GM23338 (cell line): ENCODE measurements at places on chromosomes 3 and 15. TPM values are rescaled to one million over a fixed set of nuclear protein-coding genes. Genes with fewer than 3 reads are reported as not detected.

GRCh38 chr3:13535905-13536304 lies 13.0 kb upstream of the FBLN2 start:
- no peak overlapping the region for H3K4me3 ChIP-seq
- H3K36me3 ChIP-seq = no peaks in the 10 kb centered on the region
- H3K4me1 ChIP-seq = peaks cover 9% of the 10 kb centered on the region; the same call in 1 of the 2 replicates
- H3K27ac ChIP-seq = no peak overlapping the region
- no peak for DNase-seq
- H3K27me3 ChIP-seq = no peaks in the 10 kb centered on the region

DNA sequence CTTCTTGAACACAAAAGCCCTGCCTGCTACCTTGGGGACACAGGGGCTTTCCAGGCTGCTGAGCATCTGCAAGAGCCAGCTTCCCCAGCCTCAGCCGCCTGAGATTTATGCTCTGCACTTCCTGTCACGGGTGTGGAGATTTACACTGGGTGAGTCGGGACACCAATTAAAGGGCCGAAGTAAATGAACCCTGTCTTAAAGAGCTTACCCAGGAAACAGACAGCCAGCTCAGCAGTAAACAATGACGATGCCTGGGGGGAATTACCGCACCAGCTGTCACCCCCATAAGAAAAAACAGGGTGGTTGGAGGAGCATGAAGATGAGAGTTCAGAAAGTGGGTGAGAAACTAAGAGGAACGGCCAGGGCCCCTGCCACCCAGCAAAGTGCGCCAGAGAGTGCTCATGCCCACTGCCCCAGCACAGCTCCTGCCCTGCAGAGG lies 37.5 kb upstream of the IQSEC1 start:
- no peaks in the 10 kb centered on the region for H3K4me1 ChIP-seq
- no peaks in the 10 kb centered on the region for H3K36me3 ChIP-seq
- H3K27me3 ChIP-seq = no peaks in the 10 kb centered on the region

- no peak overlapping the region for H3K27ac ChIP-seq
- H3K27me3 ChIP-seq = no peaks in the 10 kb centered on the region
- no peaks in the 10 kb centered on the region for H3K36me3 ChIP-seq
- peaks cover 36% of the 10 kb centered on the region for H3K4me1 ChIP-seq
- peak; percentile 19 for DNase-seq
These were observed 345.0 kb downstream of the TUSC7 start for GRCh38 chr3:117054556-117054955.

GRCh38 chr3:186814100-186814499 lies 7.8 kb upstream of the RFC4 start:
- no peak overlapping the region for H3K27ac ChIP-seq
- no peak overlapping the region for H3K4me3 ChIP-seq
- H3K27me3 ChIP-seq = no peaks in the 10 kb centered on the region
- no peaks in the 10 kb centered on the region for H3K36me3 ChIP-seq
- DNase-seq = no peak

- peaks cover 9% of the 10 kb centered on the region for H3K4me1 ChIP-seq
- H3K27me3 ChIP-seq = no peaks in the 10 kb centered on the region
- no peak overlapping the region for H3K4me3 ChIP-seq
- no peaks in the 10 kb centered on the region for H3K36me3 ChIP-seq
These were observed 28.8 kb downstream of the KNG1 start for GRCh38 chr3:186746008-186746407.

GRCh38 chr3:57999417-58000115 lies 8.7 kb upstream of the FLNB start:
- no peak overlapping the region for H3K4me3 ChIP-seq
- H3K27me3 ChIP-seq = no peaks in the 10 kb centered on the region
- H3K27ac ChIP-seq = no peak overlapping the region
- no peak for DNase-seq

DNA sequence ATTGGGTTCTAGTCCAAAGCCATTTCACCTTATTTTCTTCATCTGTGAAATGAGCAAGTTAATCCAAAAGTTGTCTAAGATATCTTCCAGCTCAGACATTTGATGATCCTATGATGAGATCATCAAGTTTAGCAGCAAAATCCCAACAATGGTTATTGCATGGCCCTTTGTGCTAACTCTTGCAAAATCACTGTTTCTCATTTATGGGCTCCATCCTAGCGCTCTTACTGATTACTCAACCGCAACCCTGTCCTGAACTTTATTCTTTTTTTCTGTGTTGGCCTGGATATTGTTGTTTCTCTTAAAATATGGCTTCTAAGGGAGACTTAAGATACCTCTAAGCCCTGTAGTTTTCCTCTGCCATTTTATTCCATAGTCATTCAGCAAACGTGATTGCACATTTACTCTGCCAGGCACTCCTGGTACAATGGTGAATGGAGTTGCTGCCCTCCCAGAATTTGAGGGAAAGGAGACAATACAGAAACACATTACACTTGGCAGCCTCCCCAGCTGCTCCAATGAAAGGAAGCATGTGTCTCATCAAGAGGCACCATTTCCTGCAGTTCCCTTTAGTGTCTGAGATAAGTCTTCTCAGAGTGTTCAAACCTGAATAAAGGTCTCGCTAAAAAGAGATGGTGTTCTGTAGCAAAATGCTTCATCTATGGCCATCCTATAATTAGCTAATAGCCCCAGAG lies 4.4 kb downstream of the GXYLT2 start:
- no peaks in the 10 kb centered on the region for H3K36me3 ChIP-seq
- peaks cover 34% of the 10 kb centered on the region for H3K27me3 ChIP-seq
- peaks cover 10% of the 10 kb centered on the region for H3K4me1 ChIP-seq

DNA sequence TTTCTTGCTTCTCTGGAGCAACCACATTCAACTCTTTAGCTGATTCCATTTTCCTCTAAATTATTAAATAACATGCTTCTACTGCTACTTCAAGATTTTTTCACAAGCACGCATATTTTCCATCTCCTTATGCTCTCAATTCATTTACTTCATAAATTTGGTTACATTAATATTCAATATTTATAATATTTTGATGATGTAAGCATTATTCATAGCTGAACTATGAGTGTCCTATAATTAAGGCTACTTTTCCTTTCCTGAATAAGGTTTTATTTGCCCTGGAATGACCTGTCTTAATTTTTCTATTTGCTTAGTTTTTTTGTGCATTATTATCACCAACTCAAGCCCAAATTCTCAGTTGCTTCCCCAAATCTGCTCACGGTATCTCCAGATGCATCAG lies 109.4 kb upstream of the ADPGK start:
- H3K27ac ChIP-seq = no peak overlapping the region
- H3K4me3 ChIP-seq = no peak overlapping the region
- H3K36me3 ChIP-seq = no peaks in the 10 kb centered on the region
- H3K27me3 ChIP-seq = no peaks in the 10 kb centered on the region

GRCh38 chr15:51731549-51732267 lies 5.7 kb downstream of the LYSMD2 start:
- H3K27ac ChIP-seq = no peak overlapping the region
- H3K4me3 ChIP-seq = no peak overlapping the region
- H3K36me3 ChIP-seq = no peaks in the 10 kb centered on the region
- peaks cover 17% of the 10 kb centered on the region for H3K27me3 ChIP-seq
- peaks cover 12% of the 10 kb centered on the region; the same call in 1 of the 2 replicates for H3K4me1 ChIP-seq
- DNase-seq = peak; percentile 15

- no peak overlapping the region for H3K4me3 ChIP-seq
- H3K36me3 ChIP-seq = no peaks in the 10 kb centered on the region
- H3K27ac ChIP-seq = no peak overlapping the region
- H3K4me1 ChIP-seq = no peaks in the 10 kb centered on the region
- no peaks in the 10 kb centered on the region for H3K27me3 ChIP-seq
These were observed 148.9 kb downstream of the DNAJB8 start for GRCh38 chr3:128317698-128318231.

DNA sequence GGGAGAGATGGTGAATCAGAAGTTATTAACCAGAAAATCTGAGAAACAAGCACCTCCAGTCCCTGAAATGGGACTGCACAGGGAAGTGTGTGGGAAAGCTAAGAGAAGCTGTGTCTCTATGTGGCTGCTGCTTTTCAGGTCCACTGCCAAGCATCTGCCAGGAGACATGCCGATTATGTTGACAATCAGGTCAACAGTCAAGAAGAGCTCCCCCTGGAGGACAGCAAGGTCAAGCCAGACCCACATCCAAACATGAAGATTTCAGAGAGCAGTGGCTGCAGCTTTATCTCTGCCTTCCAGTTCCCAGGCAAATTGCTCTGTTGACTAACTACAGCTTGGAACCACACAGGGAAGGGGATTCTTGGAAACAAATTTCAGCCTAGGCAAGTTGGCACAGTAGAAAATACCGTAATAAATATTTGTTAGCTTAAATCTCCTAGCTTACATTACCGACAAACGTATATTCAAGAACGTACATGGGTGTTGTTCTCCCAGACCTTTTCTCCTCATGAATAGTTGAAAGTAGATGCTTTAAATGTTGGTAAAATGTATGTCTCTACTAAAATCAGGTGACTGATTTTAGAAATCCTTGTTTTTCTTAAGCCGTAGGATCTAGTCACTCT lies 394.5 kb upstream of the RARB start:
- H3K27ac ChIP-seq = no peak overlapping the region
- no peaks in the 10 kb centered on the region for H3K27me3 ChIP-seq
- H3K4me3 ChIP-seq = no peak overlapping the region
- peak; percentile 93 for DNase-seq

DNA sequence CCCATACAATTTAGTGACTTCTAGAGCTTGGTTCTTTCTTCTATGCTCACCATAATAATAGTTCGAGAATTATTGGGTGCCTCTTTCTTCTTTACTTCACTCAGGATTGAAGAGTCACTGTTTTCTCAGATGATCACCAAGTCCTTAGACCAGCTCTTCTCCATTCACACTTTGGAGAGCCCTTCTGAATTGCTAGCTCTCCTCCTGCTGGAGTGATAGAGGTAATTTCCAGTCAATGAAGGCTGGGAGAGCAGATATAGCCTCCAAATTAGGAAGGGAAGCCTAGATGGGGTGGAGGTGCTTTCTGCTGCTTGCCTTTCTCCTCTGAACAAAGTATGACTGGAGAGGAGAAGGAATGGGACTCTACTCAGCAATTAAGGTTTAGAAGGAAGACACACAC lies 10.7 kb upstream of the BBX start:
- peak; percentile 22 for DNase-seq
- no peak overlapping the region for H3K4me3 ChIP-seq
- no peaks in the 10 kb centered on the region for H3K36me3 ChIP-seq
- H3K4me1 ChIP-seq = no peaks in the 10 kb centered on the region
- no peaks in the 10 kb centered on the region for H3K27me3 ChIP-seq
- H3K27ac ChIP-seq = no peak overlapping the region

GRCh38 chr3:100893590-100893989 lies 99.6 kb downstream of the ABI3BP start:
- no peak overlapping the region for H3K27ac ChIP-seq
- H3K27me3 ChIP-seq = no peaks in the 10 kb centered on the region

- no peaks in the 10 kb centered on the region for H3K27me3 ChIP-seq
- DNase-seq = no peak
- no peaks in the 10 kb centered on the region for H3K36me3 ChIP-seq
- no peak overlapping the region for H3K27ac ChIP-seq
- H3K4me1 ChIP-seq = peaks cover 24% of the 10 kb centered on the region
These were observed 4.4 kb upstream of the ZNF609 start for GRCh38 chr15:64455961-64456371.

DNA sequence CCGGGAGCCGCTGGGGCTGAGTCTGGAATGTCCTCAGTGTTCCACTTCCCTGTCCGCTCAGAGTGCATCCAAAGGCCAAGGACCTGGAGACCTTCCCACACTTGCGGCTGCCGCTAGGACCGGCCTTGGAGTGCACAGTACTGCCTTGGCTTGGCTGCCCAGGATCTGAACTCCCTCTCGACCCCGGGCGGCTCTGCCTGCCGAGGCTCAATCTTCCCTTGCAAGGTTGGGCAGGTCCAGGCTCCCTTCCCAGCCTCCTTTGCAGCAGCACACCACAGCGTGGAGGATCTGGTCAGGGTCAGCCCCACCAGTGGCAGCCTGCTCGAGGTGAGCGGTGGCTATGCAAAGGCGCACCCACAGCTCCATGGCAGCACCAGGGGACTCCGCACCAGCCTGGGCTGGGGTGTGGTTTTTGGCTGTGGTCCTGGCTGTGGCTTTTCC lies 69.2 kb downstream of the PLXNA1 start:
- no peak for DNase-seq
- H3K36me3 ChIP-seq = no peaks in the 10 kb centered on the region
- H3K4me3 ChIP-seq = no peak overlapping the region

- no peak for DNase-seq
- no peak overlapping the region for H3K27ac ChIP-seq
- H3K36me3 ChIP-seq = no peaks in the 10 kb centered on the region
- no peak overlapping the region for H3K4me3 ChIP-seq
These were observed 376.5 kb downstream of the MECOM start for GRCh38 chr3:169286992-169287391.

DNA sequence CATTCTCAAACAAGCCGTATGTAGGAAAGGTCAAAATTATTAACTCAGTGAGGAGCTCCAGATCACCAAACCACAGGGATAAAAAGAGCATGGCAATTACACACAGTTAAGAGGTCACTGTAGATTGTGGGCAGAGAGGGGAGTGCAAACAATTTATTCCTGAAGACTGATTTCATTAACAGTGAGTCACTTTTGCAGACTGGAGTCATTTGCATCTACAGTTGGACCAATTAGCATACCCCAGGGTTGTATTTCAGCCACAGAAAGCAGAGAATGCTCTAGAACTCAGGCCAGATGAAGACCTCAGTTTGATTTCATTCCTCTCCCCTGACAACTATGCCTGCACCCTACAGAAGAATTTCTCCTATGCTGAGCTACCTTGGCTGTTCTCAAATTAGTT lies 40.1 kb downstream of the SETMAR start:
- H3K36me3 ChIP-seq = no peaks in the 10 kb centered on the region
- no peaks in the 10 kb centered on the region for H3K4me1 ChIP-seq
- no peak for DNase-seq
- no peaks in the 10 kb centered on the region for H3K27me3 ChIP-seq
- no peak overlapping the region for H3K4me3 ChIP-seq

- H3K27ac ChIP-seq = no peak overlapping the region
- no peak for DNase-seq
- no peaks in the 10 kb centered on the region for H3K36me3 ChIP-seq
These were observed 300.4 kb upstream of the ADAMTS9 start for GRCh38 chr3:64988188-64988587.

- no peaks in the 10 kb centered on the region for H3K4me1 ChIP-seq
- H3K4me3 ChIP-seq = no peak overlapping the region
- no peak for DNase-seq
- no peak overlapping the region for H3K27ac ChIP-seq
- H3K27me3 ChIP-seq = no peaks in the 10 kb centered on the region
These were observed 8.3 kb downstream of the TRIM42 start for GRCh38 chr3:140686128-140686527.

- H3K27me3 ChIP-seq = no peaks in the 10 kb centered on the region
- no peak overlapping the region for H3K27ac ChIP-seq
- no peak overlapping the region for H3K4me3 ChIP-seq
- no peaks in the 10 kb centered on the region for H3K36me3 ChIP-seq
- H3K4me1 ChIP-seq = peaks cover 11% of the 10 kb centered on the region
- peak; percentile 25 for DNase-seq
These were observed 948.2 kb upstream of the CFAP20DC start for GRCh38 chr3:59998058-59998457.

The ARF4 gene
- 144 and 157 TPM in 2 replicates for total RNA-seq

The SEC62 gene
- 19.9 and 23.6 TPM in 2 replicates for total RNA-seq

The SOX14 gene
- 0.23 TPM in 1 of 2 replicates, not detected in the other for total RNA-seq

The ALS2CL gene
- 8.7 and 11.8 TPM in 2 replicates for total RNA-seq

The BSN gene
- total RNA-seq = 5.1 and 5.4 TPM in 2 replicates

The NDN gene
- 91.6 and 98.1 TPM in 2 replicates for total RNA-seq

The ADAMTS9 gene
- 0.31 and 0.54 TPM in 2 replicates for total RNA-seq

The DLL4 gene
- 0.31 and 0.62 TPM in 2 replicates for total RNA-seq
